Nucleus accumbens (tissue), 56 donors: ENCODE measurements at places on chromosomes 13 and 19.

- DNase-seq: no peak
These were observed 766 bp downstream of the LRRC25 start for GRCh38 chr19:18396471-18397241.

GRCh38 chr13:46672338-46673090 lies 119.5 kb downstream of the LRCH1 start:
- no peak for DNase-seq

- no peak for DNase-seq
These were observed 25.6 kb downstream of the ZNF114 start for GRCh38 chr19:48295458-48295857.

- no peak for DNase-seq
These were observed 209.5 kb upstream of the ZNF536 start for GRCh38 chr19:30162718-30163117.

DNA sequence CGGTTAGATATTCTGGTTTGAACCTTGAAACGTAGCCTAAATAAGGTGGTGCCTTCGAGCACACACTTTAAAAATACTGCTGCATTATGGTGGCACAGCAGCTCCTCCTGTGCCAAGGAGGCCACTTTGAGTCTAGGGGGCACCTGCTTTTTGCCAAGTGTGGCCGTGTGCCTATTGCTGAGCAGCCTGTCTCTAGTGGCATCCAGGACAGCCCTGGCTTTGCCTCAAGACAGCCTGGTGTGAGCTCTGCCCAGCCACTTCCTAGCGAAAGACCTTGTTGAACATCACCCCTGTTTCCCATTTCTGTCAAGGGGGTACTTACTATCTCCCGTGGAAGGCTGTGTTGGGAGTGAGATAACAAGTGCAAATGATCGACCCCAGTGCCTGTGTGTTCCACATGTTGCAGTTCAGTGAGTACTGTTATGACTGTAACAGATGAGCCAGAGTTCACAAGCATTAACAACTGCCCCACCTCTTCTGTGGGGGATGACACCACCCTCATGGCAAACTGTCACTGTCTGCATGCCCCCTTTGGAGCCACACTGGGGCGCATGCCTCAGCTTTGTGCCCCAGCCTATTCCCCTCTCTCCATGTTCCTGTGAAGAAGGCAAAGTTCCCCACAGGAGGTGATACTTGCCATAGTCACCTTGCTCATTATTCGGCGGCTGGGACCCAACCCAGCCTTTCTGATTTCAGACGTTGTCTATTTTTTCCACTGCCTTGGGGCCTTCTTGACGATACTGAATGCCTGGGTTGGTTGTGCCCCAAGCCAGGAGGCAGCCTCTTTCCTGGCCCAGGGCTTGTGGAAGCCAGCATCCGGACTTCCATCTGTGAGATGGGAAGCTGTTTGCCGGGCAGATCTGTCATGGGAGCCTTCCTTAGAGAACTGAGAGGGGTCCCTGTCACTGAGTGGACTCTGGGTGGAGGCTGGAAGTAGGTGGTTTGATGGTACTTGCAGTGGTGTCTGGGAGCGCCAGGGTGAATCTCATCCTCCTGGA lies 5.4 kb downstream of the GATAD2A start:
- DNase-seq: no peak

- no peak for DNase-seq
These were observed 67.2 kb downstream of the ZNF726 start for GRCh38 chr19:23981863-23982262.

- no peak for DNase-seq
These were observed 539 bp downstream of the DAPK3 start for GRCh38 chr19:3970313-3970807.

- DNase-seq: no peak
These were observed 29.2 kb downstream of the RHPN2 start for GRCh38 chr19:33035461-33035860.

DNA sequence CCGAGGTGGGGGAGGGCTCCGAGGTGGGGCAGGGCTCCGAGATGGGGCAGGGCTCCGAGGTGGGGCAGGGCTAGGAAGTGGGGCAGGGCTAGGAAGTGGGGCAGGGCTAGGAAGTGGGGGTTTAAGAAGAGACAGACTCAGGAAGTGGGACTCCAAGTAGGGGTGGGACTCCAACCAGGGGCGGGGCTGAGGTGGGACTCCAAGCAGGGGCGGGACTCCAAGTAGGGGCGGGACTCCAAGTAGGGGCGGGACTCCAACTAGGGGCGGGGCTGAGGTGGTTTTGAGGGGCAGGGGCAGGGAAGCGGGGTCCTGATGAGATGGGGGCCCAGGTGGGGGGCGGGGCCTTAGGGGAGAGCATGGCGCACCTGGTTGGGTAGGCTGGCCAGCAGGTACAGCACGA lies 13.6 kb downstream of the CFD start:
- DNase-seq: no peak

DNA sequence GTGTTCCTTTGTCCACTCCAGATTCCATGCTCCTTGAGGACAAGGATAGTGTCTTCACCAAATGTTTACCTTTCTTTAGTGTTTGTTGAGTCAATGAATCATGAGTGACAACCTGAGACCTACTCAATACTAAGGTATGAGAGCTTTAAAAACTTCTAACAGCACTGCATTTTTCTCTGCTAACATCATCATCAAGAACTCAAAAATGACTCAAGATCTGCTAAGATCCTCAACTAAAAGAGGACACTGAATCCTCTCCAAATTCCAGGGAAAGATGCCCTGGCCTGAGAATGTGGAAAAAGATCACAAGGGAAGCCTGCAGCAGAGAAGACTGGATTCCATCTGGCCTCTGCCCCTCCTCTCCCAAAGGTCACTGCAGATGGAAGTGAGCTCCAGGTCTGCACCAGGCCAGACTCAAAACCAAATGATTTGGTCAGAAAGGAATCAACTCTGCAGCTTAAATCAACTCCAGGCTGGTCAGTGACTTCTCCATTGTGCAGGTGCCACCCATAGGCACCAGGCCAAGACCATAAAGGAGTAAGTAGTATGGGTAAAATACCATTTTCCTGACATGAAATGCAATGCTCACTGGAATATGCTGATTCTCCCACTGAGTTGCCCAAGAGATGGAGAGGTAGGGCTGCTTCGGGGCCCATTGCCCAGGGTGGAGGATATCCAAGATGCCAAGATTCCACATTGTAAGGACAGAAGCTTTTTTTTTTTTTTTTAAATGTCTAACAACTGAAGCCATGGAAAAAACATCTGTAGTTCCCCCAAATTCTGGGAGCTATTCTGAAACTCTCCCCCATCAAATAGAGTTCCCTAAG lies 89.5 kb upstream of the DOCK9 start:
- no peak for DNase-seq

DNA sequence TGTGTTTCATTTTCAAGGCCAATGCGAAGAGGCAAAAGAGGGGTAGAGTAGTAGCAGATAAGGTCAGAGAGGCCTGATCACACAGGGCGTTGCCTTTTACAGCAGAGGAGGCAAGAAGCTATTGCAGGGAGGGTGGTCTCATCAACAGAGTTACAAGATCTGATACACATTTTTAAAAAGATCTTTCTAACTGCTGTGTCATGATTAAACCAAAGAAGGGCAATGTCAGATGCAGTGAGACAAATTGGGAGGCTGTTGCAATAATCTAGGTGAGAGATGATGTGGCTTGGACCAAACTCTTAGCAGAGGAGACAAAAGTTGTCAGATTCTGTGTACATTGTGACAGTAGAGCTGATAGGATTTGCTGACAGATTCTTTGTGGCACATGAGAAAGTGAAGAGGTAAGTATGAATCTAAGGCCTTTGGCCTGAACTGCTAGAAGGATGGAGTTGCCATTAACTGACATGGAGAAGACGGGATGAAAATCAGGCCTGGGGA lies 13.0 kb upstream of the LRRC63 start:
- no peak for DNase-seq

GRCh38 chr13:66795636-66796035 lies 434.5 kb downstream of the PCDH9 start:
- no peak for DNase-seq

- DNase-seq: no peak
These were observed 49.1 kb upstream of the SOX21 start for GRCh38 chr13:94761407-94761806.

GRCh38 chr13:77415253-77416071 lies 88.6 kb upstream of the MYCBP2 start:
- no peak for DNase-seq

- DNase-seq: no peak
These were observed 61.3 kb downstream of the CELF5 start for GRCh38 chr19:3285647-3286176.
